ENCODE measurements at places on chromosomes 11 and 22. TPM values are rescaled to one million over a fixed set of nuclear protein-coding genes. Genes with fewer than 3 reads are reported as not detected.

DNA sequence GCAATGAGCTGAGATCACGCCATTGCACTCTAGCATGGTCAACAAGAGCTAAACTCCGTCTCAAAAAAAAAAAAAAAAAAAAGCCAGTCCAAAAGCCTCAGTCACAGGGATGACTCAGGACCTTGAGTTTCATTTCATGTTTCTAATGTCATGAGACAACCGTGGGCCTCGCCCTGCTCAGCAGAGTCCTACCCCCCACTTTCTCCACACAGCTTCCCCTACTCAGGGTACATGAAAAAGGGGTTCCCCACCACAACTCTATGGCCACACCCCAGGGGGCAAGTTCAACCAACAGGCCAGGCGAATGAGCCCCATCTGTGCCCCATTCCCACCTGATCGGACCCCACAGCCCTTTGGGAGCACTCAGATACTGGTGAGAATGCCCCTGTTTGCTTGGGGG lies 24.3 kb upstream of the ADA2 start:
- H3K36me3 ChIP-seq, result no peaks in the 10 kb centered on the region
- H3K27me3 ChIP-seq, result no peaks in the 10 kb centered on the region
- no peak overlapping the region for H3K4me3 ChIP-seq
- H3K4me1 ChIP-seq, result no peaks in the 10 kb centered on the region
- no peak for DNase-seq
- peak overlapping the region; percentile 24 for H3K27ac ChIP-seq

GRCh38 chr11:116357784-116358544 lies 414.8 kb downstream of the BUD13 start:
- DNase-seq, result no peak
- H3K4me1 ChIP-seq, result peaks cover 10% of the 10 kb centered on the region
- H3K27me3 ChIP-seq, result peaks cover 8% of the 10 kb centered on the region
- no peak overlapping the region for H3K27ac ChIP-seq

The ST14 gene
- total RNA-seq, result 94.5 TPM

The SGSM1 gene
- 6.3 TPM for total RNA-seq

- no peak overlapping the region for H3K4me3 ChIP-seq
- H3K27me3 ChIP-seq, result no peaks in the 10 kb centered on the region
- no peak for DNase-seq
- H3K4me1 ChIP-seq, result no peaks in the 10 kb centered on the region
- H3K36me3 ChIP-seq, result no peaks in the 10 kb centered on the region
- no peak overlapping the region for H3K27ac ChIP-seq
Measured at GRCh38 chr11:28284196-28284595, 176.0 kb downstream of the METTL15 start.

DNA sequence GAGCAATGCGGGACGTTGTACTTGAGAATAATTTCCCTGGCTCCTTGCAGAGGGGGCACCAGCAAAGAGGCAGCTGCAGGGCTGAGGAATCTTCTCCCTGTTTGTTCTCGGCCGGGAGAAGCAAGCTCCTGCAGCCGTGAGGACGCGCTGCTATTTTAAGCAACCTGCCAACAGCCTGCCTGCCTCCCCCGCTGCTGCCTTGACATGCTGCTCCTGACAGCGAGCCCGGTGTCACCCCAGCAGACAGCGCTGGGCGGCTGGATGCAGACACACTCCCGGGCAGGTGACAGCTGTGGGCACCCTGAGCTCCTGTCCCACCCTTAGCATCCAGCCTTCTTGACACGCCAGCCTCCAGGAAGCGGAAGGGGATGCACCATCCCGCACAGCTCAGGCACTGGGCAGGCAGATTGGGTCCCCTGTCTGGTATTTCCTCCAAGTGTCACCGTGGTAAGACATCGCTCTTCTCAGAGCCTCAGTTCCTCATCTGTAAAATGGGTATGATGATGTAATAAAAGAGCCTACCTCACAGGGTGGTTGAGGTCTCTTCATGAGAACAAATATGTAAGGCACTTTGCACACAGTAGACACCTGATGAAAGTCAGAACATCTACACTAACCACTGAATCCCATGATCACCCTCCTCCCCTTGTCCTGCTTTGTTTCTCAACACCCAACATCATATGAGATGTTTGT lies 530.6 kb downstream of the MN1 start:
- DNase-seq, result no peak
- H3K36me3 ChIP-seq, result no peaks in the 10 kb centered on the region
- H3K4me3 ChIP-seq, result no peak overlapping the region

- H3K36me3 ChIP-seq, result no peaks in the 10 kb centered on the region
- no peaks in the 10 kb centered on the region for H3K4me1 ChIP-seq
- DNase-seq, result no peak
- no peak overlapping the region for H3K4me3 ChIP-seq
Measured at GRCh38 chr11:128058580-128059208, 528.7 kb downstream of the ETS1 start.

DNA sequence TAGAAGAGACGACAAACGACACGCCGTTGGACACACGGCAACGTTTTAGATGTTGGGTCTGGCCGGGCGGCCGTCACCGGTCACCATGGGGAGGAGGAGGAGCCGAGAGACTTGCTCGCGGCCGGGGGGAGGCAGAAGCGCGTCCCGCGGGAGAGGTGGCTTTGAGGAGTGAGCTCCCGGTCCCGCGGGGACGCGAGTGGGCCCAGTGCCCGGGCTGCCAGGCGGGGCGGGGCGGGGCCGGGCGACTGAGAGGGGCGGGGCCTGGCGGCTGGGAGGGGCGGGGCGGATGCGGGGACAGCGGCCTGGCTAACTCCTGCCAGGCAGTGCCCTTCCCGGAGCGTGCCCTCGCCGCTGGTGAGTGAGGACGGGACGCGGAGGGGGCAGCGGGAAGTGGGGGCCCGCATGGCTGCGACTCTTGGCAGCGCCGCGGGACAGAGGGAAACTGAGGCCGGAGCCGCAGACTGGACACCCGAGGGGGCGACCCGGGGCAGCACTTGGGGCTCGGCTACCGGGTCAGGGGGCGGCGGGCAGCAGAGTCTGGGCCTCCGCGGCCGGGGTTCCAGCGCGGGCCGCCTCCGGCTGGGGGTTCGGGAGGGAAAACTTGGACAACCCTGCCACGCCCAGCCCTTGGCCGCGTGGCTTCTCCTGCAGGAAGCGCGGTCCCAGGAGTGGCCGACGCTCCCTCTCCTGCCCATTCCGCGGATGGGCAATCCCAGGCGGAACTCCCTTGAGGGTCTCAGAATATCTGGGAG lies at the start of gene TSPO:
TSPO (plus strand) TSS at position 309 of the 752 bp plus-strand sequence. CDS start 7,680 bp downstream, outside the sequence.
- DNase-seq, result peak; percentile 88
- no peaks in the 10 kb centered on the region for H3K27me3 ChIP-seq
- no peaks in the 10 kb centered on the region for H3K36me3 ChIP-seq
- H3K4me1 ChIP-seq, result peaks cover 66% of the 10 kb centered on the region
- H3K27ac ChIP-seq, result peak within 1 kb of the TSS; percentile 94

The FAM227A gene
- total RNA-seq, result 2.1 TPM

The GNAZ gene
- total RNA-seq, result 2.1 TPM

DNA sequence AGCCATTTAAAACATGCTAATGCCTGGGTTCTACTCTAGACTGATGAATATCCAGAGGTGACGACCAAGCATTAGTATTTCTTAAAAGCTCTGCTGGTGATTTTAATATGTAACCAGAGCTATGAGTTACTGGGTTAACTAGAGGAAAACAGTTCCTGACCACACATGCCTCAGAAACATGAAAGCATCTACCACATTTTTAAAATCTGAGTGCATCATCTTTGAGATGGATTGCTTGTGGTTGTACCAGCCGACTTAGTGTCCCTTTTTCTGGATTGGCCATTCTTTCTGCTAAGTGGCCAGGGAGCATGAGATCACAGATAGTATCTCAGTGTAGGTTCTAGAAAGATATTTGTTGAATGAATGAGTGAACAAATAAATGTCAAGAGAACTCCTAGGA lies 152.4 kb downstream of the NTM start:
- H3K27me3 ChIP-seq, result peaks cover 4% of the 10 kb centered on the region
- H3K4me1 ChIP-seq, result no peaks in the 10 kb centered on the region
- H3K36me3 ChIP-seq, result no peaks in the 10 kb centered on the region
- H3K4me3 ChIP-seq, result no peak overlapping the region
- DNase-seq, result no peak

DNA sequence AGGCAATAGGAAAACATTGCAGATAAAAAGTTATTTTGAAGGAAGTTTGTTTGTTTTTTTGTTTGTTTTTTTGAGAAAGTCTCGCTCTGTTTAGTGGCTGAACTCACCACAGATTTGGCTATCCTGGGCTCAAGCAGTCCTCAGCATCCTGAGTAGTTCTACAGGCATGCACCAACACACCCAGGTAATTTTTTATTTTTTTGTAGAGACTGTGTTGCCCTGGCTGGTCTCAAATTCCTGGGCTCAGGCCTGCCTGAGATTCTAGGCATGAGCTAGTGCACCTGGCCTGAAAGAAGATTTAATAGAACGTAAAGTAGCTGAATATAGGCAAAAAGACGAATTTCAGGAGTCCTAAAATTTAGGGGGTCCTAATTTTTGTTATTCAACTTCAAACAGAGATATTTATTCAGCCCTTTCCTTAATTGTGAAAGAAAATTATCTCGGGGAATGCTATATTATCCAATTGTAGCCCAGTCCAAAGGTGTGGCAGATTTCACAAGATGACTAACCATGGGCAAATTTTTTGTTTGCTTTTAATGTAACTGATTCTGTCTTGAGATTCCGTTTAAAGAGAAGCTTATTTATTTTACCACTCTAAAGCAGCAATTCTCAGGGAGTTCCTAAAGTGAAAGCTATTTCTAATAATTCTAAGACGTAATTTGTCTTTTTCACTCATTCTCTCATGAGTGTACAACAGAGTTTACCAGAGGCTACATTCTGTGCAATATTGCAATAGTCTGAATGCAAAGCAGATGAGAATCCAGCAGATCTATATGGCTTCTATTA lies 940 bp downstream of the IL18 start:
- no peak for DNase-seq
- peak overlapping the region; percentile 68 for H3K27ac ChIP-seq
- peak overlapping the region; percentile 42 for H3K4me3 ChIP-seq
- H3K27me3 ChIP-seq, result no peaks in the 10 kb centered on the region

DNA sequence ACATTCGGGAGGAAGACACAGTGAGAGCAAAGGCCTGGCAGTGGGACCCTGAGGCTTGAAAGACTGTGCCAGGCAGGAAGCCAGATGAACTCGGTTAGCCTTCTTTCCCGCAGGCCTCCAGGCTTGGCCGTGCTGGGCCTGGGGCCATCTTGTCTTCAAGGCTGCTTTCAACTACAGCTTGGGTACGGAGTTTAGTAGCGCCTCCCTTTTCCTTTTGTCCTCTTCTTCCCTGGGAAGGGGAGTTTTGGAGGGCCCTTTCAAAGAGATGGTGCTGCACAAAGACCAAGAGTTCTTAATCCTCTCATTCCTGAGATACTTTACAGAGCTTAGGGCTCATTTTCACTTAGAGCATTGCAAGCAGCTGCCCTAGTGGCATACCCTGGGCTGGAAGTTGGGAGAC lies 87.5 kb downstream of the TP53I11 start:
- H3K27me3 ChIP-seq, result peaks cover 4% of the 10 kb centered on the region
- H3K4me3 ChIP-seq, result no peak overlapping the region
- peaks cover 17% of the 10 kb centered on the region for H3K4me1 ChIP-seq
- no peak for DNase-seq

- no peaks in the 10 kb centered on the region for H3K36me3 ChIP-seq
- H3K27me3 ChIP-seq, result no peaks in the 10 kb centered on the region
- peak overlapping the region; percentile 45 for H3K27ac ChIP-seq
- peaks cover 9% of the 10 kb centered on the region for H3K4me1 ChIP-seq
- DNase-seq, result no peak
- H3K4me3 ChIP-seq, result no peak overlapping the region
Measured at GRCh38 chr11:34234086-34234740, 123.6 kb downstream of the ABTB2 start.

The C11orf87 gene
- total RNA-seq, result not detected

GRCh38 chr11:2108675-2109491 lies 30.3 kb downstream of the IGF2 start:
- DNase-seq, result no peak
- no peak overlapping the region for H3K4me3 ChIP-seq
- no peak overlapping the region for H3K27ac ChIP-seq
- H3K27me3 ChIP-seq, result peaks cover 21% of the 10 kb centered on the region

All from suprapubic skin (tissue), 4 donors.